Substantia nigra (tissue), 51 donors: ENCODE measurements at places on chromosomes 12 and 14.

- DNase-seq: no peak
Measured at GRCh38 chr14:94555991-94556390, 5.3 kb upstream of the SERPINA4 start.

DNA sequence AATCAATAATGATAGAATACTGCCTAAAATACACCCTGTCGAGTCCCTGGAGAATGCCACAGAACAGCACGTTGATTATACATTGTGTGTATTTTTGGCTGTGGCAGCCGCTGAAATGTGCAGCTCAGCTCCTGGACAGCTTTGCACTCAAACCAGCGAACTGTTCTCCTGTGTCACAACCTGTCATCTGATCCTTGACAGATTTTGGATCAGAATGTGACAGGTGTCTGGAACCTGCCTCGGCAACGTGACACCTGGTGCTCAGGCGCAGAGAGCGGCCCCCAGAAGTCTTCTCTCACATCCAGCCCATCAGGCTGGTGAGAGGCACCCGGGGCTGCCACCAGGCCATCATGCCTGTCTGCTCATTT, 19.3 kb downstream of the MVK start:
- DNase-seq: no peak

GRCh38 chr12:124388679-124389137, 93.8 kb downstream of the RFLNA start:
- peak; percentile 71 for DNase-seq

DNA sequence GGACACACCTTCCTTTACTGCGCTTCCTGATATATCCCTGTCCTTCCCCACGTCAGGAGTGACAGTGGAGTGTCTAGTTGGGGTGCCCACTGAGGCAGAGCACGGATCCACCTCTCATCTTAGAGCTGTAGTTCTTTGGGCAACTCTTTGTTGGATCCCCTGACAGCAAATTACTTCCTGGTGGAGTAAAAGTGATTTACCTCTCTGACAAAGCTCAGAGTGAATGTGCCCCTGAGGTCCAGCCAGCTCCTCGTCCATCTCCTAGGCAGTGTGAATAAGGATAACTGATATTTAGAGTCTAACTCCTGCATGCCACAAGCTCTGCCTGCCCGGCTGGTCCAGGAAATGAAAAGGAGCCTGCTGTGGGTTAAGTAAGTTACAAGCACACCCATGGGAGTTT, 16.0 kb downstream of the AHSA1 start:
- no peak for DNase-seq

DNA sequence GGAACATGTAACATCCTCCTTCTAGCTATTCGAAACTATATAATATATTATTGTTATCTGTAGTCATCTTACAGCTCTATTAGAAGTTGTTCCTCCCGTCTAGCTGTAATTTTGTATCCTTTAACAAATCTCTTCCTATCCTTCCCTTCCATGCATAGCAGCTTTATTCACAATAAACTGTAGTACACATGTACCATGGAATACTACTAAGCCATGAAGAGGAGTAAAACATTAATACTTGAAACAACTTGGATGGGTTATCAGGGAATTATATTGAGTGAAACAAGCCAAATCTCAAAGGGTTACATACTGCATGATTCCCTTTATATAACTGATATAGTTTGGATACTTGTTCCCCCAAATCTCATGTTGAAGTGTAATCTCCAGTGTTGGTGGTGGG, 33.9 kb upstream of the STK38L start:
- DNase-seq: no peak

GRCh38 chr12:111150921-111151840, 217.7 kb downstream of the PHETA1 start:
- DNase-seq: no peak

GRCh38 chr14:55979781-55980180, 138.4 kb upstream of the PELI2 start:
- DNase-seq: no peak

DNA sequence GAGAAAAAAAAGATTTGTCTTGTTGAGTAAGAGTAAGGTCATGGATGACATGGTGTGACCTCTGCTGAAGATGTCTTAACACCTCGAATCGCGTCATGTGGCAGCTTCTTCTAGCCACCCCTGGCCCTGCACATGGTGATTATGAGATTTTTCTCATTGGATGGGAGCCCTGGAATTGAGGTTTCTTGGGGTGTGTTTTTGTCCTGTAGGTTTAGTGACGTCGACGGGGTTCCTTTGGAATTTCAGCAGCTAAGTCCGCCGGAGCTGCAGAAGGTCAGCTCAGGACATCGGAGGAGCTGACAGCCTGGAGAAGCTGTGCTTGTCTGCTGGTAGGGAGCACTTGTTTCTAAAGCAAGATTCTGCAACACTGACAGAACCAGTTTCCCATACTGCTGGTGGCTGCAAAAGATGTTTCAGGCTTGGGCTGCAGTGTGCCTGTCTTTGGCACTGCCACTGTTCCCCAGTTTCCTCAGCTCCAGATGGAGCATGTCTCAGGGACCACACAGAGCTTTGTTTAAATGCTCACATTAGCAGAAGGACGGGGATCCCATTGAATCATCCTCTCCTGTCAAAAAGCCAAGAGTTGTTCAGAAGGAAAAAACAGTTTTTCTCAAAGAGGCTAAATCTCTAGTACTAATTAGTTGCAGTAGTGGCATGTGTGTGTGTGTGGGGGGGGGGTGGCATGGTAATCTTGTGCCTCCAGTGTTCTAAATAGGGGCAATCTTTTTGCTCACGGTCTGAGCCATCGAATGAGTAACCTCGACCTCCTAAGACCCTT, 5.2 kb upstream of the FOS start:
- DNase-seq: no peak
